ENCODE measurements at places on chromosomes 11 and 22. TPM values are rescaled to one million over a fixed set of nuclear protein-coding genes. Genes with fewer than 3 reads are reported as not detected.

DNA sequence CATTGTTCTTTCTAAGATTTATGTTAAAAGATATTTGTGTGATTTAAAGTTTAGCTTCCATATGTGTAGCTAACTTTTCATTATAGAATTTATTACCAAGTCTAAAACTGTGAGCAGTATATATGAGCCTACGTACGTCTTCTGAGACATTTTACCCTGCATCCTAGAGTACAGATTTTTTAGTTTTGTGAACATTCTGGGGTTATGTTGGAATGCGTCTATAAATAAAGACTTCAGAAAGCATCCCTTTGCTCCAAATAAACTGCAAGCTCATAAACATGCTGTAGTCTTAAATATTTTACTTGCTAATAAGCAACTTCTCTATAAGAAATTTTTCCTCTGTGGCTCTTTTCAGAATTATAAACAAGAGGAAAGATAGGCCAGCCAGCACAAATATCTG, 236.5 kb downstream of the DDX10 start:
- DNase-seq: no peak

- no peak for DNase-seq
These were observed 45.3 kb upstream of the GALNT18 start for GRCh38 chr11:11667056-11667455.

DNA sequence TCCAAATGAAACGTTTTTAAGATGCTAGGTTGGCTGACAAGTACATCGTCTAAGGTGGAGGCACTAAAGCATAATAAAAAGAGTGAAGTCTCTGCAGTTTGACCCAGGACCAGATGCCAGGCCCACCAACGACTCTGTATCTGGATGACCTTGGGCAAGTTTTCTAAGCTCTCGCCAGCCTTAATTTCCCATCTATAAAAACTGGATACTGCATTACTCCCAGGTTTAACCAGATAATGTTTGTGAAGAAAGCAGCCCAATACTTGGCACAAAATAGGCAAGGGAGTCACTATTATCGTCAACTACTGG, 49.0 kb downstream of the FAM83F start:
- no peak for DNase-seq

- DNase-seq: no peak
These were observed 7.2 kb downstream of the DTX4 start for GRCh38 chr11:59179121-59179520.

GRCh38 chr22:23832226-23833016, 6.4 kb downstream of the DERL3 start:
- DNase-seq: peak; percentile 37

DNA sequence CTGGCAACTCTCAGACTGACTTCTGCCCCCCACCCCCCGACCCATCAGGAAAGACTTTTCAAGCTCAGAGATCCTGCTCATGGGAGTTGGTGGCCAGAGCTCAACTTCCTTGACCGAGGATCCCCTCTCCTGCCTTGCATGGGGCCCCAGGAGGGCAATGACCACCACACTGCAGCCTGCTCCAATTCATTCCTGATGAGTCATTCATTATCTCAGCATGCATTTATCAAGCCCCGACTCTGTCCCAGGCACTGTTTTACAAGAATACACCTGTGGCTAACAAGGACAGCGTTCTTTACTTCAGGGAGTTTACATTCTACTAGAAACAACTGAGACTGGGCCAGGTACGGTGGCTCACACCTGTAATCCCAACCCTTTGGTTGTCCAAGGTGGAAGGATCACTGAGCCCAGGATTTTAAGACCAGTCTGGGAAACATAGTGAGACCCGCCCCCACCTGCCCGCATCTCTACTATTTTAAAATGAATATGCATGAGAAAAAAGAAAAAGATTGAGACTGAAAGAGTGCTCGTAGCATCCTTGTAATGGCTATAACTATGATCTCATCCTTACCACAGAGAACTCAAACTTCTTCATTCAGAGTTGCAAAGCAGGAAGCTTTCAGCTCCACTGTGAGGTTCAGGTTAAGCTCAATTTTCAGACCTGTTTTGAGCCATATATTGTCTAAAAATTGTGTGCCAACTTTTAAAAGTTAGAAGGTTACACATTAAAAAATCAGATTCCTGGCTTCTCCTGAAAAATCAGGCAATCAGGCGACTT, 60.4 kb downstream of the FEZ1 start:
- DNase-seq: no peak

DNA sequence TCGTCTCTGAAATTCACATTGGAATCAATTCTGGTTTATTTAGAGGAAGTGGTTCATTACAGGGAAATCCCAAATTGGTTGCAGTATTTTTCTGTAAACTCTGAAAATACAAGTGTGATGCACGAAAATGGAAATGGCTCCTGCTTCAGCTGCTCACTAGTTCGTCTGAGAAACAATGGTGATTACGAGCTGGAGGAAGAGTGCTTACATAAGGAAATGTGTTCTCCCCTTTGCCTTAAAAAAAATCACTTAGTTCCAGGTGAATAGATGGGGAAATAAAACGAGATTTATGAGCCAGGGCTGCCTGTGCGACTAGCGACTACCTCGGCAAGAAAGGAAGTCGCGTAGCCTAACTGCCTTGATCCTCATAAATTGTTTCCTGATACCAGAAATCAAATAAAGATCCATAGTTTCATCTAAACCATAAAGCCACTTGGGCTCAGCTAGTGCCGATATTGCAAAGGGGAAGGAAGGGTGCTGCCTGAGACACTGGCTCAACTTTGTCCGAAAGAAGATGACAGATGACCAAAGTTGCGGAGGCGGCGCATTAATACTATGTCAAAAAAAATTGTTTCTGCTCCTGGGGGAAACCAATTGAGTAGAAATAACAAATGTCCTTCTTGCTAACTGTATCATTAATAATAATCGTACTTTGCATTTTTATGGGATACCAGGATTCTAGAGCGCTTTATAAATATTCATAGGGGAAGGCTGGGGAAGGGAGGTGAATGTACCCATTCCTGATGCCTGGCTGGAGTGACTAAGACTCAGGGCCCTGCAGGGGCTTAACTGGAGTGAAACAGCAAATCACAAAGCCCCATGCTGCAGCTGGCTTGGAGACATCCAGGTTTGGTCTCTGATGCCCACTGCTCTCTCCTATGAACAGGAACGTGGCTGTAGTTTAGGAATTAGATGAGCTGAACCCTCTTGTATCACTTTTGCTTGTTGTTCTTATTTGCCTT, 185.7 kb downstream of the BLID start:
- no peak for DNase-seq

DNA sequence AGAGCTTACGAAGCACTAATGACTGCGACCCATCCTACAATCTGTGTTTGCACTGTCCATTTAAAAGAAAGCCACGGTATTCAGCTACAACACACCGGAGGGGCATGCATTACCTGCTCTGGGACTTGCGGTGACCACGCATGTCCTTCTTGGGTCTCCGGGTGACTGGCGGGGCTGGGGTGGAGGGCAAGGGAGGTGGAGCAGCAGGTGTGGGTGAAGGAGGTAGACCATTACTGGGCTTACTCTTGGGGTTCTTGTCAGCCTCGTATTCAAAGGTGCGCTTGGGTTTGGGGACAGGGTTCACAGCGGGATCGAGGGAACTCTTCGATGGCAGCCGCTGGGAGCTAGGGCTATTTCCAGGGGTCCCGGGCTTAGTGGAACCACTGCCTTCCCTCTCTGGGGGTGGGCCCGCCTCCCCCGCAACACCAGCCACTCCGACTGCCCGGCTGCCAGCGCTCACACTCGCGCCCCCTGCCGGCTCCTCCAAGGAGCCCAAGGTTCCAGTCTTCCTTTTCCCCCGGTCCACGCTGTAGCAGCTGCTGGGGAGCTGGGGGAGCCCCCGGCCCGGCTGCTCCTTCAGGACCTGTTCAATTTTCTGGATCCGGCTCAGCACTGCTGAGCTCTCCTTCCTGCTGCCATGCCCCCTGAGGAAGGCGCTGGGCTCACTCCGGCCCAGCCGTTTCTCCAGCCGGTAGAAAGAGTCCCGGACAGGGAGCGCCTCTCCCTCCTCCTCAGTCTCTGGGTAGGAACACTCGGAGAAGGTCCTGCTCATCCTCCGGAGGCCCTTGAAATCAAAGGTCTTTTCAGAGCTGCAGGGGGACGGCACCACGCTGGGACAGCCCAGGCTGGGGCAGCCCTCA, 47.5 kb downstream of the RPL27A start:
- no peak for DNase-seq

GRCh38 chr11:17751558-17751957, 17.0 kb downstream of the KCNC1 start:
- no peak for DNase-seq

DNA sequence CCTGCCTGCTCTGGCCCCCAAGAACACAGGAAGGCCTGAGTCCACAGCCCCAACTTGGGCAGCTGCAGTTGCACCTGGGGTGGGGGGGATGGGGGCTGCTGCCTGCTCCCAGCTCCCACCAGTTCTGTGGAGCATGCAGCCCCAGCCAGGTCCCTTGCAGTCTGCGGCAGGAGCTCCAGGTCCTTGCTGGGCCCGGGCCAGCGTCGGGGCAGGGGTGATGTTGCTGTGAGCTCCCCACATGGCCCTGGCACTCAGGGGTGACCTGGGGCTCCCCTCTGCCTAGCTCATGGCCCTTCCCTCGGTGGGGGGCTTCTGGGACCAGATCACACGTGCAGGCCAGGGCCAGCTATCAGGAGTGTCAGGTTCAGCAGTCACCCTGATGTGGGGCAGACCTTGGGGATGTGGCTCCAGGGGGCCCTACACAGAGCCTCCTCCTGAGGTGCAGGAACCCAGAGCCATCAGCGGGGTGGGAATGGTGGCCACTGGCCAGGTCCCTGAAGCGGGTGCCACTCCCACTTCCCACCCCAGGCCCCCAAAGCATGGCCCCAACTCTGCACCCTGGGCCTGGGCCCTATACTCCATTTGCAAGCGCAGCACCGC, 10.4 kb upstream of the MED17 start:
- no peak for DNase-seq

- DNase-seq: peak; percentile 88
These were observed 8.2 kb downstream of the UPB1 start for GRCh38 chr22:24503137-24503842.

DNA sequence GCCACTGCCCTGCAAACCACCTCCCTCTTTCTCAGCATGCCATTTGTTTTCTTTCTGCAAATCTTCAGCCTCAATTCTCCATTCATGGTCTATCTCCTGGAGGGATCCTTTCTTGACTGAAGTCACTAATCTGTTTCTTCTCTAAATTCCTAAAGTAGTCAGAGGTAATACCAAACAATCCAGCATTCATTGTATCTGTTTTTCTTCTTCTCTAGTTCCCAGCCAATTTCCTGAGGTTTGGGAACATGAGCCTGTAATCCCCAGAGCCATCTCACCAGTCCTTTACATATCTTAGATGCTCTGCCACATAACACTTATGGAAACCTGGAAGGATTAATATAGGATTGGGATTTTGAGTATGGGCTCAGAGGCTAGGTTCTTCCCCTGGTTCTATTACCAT, 86.5 kb downstream of the MICAL2 start:
- no peak for DNase-seq

DNA sequence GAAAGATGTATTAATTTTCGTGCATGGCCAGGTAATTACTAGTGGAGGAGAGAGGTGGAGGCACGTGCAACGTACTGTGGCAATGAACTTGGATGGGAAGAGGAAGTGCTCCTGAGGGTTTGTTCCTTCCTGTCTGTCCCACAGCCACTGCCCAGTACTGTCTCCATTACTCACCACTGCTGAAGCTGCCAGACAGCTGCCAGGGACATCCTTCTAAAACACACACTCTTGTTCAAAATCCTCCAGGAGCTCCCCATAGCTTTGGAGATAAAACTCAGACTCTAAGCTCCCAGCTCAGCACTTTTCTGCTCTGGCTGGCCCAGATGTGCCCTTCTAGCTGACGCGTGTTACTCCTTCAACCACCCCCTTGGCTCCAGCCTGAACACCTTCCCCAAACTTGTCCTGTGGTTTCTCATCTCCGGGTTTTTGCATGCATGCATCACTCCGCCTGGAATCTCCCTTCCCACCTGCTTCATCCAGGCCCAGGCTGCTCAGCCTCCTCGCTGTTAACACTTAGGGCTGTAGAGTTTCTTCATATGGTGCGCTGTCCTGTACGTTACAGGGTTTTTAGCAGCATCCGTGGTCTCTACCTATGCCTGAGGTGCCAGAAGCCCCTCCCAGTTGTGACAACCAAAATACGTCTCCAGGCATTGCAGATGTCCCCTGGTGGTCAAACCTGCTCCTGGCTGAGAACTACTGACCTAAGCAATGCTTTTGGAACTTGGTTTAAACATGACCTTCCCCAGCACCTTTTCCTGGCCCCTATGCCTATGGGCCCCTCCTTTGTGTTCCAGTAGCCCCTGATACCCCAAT, 69.5 kb downstream of the C11orf91 start:
- no peak for DNase-seq

DNA sequence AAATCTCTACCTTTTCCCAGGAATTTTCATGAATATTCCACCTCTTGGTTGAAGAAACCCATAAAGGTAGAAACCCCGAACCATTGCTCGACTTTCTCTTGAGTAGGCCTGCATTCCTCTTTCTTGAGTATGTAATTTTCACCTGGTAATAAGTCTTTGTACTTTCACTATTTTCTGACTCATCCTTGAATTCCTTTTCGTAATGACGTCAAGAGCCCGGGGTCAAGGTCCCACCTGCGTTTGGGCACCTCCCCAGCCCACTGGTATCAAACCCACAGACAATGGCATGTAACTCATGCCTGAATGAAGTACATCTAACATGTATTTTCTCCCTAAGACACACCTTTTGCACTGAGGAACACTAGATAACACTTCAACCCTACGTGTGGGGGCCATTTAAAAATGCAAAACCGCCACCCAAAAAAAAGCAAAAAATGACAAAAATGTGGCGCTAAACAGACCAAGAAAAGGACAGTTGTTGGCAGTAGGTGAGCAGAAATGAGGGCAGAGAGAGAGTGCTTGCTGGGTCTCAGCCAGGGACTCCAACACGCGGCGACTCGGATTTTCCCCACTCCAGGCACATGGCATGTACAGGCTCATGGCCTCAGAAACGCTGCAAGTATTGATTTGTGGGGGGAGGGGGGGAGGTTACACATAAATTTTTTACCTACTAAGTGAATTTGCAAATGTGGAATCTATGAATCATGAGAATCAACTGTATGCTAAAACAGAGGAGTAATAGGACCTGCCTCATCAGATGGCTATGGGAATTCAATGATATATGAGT, 4.1 kb upstream of the C11orf24 start:
- DNase-seq: no peak

GRCh38 chr22:24826710-24827285, 20.8 kb downstream of the SGSM1 start:
- DNase-seq: no peak

DNA sequence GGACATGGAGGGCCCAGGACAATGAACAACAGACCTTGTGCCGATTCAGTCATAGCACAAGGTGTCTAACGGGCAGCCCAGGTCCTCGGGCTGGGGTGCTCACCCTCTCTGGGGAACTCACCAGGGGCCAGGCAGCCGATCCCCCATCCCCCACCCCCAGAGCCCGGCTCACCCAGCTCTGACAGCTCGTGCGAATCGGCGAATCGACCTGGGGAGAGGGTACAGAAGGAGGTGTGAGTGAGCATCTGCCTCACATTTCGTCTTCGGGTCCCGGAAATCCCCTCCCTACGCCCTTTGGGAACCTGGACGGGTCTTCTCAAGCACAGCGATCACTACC, 423 bp downstream of the PEX16 start:
- DNase-seq: no peak

- no peak for DNase-seq
These were observed 238.0 kb upstream of the PLET1 start for GRCh38 chr11:112498701-112499100.

GRCh38 chr11:118870396-118871343, 13.0 kb upstream of the CXCR5 start:
- DNase-seq: peak; percentile 78

Gene ANGPTL5
- not detected for total RNA-seq

Gene SHANK2
- total RNA-seq: 109 TPM

Gene HARBI1
- total RNA-seq: 4.0 TPM

Gene CCDC117
- total RNA-seq: 6.3 TPM

Gene CBLIF
- total RNA-seq: not detected

Gene CLMP
- total RNA-seq: 8.4 TPM

Gene LINC01488
- not detected for total RNA-seq

Gene BAIAP2L2
- total RNA-seq: 359 TPM

Data from Peyer's patch (tissue), 4 donors.